ENCODE measurements at places on chromosomes 5 and 9.
A peak's percentile ranks its signal among the peaks of the same experiment; 100 is the strongest.

DNA sequence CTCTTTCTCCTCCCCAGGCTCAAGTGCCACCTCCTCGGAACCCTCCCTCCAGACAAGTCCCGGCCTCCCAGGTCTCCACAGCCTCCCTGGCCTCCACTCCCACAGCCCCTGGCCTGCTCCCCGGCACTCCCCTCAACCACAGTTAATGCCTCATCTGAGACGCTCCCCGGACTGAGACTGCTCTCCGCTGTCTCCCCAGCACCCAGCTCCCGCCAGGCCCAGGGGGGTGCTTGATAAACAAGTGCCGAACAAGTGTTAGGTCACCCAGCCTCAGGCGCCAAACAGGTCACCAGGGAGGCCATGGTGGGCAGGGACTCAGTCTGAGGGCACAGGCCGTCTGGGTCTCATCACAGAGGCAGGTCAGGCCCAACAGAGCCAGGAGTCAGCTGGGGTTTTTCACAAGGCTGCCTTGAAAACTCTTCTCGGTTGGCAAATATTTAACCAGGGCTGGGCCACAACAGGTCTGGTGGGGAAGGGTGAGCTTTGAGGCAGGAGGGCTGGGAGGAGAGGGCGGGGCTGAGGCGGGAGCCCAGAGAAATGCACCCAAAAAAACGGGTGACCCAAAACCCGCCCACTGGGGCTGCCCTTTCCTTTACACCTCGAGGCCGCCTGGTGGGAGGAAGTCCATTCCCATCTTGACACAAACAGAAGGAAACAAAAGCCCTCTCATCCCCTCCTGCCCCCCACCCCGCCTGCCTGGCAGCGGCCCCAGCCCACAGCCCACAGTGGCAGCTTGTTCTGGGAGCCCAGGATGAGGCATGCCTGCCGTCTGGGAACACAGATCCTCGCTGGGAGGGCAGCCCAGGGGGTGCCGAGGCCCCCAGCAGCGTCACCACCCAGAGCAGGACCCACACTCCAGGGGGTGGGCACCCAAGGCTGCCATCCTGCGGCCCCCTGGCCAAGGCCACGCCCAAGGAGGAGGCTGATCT lies 66.6 kb upstream of the STXBP1 start:
- DNase-seq: no peak

DNA sequence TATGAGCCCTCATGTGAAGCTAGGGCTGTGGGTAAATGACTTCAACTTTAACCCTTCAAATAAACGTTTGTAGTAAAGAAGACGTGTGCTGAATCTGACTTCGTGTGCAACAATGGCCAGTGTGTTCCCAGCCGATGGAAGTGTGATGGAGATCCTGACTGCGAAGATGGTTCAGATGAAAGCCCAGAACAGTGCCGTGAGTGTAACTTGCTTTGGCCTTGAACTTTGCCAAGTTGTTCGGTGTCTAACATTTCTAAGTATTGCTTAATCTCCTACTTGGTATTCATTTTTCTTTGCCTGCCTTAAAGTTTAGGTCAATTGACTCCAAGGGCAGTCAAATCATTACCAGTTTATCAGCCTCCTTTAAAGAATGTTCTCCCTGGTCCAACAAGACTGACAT lies 18.2 kb downstream of the VLDLR start:
- DNase-seq: no peak

DNA sequence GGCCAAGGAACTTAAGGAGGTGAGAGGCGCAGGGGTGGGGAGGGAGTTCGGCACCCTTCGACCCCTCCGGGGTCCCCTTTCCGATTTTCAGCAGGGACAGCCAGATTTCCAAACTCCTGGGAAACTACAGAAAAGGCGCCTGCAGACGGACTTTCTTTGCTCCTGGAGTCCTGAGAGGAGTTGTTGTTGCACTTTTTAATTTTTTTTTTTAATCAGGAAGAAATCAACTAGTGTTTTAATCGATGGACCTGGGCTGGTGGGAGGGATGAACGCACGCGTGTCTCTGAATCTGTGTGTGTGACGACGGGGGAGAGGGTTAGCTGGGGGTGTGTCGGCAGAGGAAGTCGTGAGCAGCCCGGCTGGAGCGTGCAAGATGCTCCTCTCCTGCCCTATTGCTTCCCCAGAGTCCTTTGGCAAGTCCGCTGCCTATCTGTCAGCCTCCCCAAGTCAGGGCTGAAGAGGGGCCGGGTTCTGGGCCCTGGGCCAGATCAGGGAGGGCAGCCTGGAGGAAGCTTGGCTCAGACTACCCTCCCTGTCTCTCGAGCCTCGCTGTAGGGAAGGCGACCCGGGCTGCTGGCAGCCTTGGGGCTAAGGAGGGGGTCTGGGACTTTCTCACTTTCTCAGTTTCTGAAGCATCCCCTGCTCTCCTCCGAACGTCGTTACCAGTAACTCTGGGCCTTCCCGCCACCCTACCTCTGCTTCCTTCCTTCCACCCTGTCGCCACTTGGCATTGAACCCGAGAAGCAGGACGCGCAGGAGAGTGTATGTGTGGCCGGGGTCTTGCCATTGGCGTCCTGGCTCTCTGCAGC lies 731 bp downstream of the PRR16 start:
- no peak for DNase-seq

GRCh38 chr5:103464835-103465484 lies 97.6 kb downstream of the NUDT12 start:
- DNase-seq: no peak

- DNase-seq: no peak
Measured at GRCh38 chr5:61277781-61278180, 54.3 kb upstream of the ZSWIM6 start.

DNA sequence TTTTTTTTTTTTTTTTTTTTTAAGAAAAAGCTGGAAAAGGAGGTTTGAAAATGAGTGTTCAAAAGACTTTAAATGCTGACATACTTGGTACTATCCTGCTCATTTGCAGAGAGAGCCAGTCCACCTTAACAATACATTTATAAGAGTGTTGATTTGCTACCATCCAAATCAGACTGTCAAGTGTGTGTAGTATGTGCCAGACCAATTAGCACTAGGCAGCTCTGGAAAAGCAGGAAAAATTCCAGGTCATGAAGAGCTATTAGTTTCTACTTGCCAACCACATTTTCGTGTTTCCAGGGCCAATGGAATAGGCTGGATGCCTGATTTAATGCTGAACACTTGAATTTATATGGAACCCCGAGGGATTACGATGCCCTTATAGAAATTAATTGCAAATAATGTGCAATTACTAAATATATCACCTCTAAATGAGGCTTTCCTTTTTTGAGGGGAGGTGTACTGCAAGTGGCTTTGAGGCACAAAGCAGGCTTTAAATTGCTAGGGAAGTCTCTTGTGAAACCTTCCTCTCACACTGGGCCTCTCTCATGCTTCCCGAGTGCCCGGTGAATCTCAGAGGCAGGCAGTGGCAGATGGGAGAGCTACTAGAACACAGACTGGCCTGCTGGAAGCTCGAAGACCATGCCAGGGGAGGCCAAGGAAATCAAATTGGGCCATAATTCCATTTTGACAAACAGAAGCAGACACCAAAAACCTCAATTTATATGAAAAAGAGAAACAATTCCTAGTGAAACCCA lies 178.7 kb downstream of the PPP2R2B start:
- DNase-seq: no peak

DNA sequence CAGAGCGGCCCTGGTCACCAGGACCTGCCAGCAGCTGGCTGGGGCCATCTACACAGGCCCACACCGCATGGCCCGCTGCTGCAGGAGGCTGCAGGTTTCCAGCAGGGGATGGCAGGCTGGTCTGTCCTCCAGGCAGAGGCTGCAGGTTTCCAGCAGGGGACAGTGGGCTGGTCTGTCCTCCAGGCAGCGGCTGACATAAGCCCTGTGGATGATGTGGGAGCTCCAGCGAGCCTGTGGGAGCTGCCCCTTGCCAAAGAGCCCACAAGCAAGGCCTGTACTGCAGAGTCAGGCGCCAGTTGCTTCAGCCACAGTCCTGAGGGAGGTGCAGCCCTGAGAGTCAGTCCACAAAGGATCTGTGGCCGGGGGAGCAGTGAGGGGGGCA lies 18.5 kb downstream of the TPPP start:
- no peak for DNase-seq

GRCh38 chr5:36444582-36445418 lies 143.1 kb upstream of the RANBP3L start:
- no peak for DNase-seq

DNA sequence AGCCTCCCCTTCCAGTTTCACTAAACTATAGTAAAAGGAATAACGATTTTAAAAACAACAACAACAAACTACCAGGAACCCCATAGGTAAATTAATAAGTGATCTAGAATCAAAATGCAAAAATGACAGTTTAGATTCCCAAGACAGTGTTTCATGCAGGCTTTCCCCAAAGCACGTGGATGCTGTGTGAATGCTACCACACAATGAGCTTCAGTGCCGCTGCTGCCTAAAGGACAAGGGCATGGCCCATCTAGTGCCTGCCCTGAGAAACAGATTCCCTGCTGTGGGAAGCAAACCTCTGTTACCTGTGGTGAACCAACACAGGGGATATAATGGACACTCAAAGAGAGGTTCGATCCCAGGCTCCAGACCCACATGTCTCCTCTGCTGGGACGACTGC lies 23.7 kb upstream of the CKMT2 start:
- no peak for DNase-seq

DNA sequence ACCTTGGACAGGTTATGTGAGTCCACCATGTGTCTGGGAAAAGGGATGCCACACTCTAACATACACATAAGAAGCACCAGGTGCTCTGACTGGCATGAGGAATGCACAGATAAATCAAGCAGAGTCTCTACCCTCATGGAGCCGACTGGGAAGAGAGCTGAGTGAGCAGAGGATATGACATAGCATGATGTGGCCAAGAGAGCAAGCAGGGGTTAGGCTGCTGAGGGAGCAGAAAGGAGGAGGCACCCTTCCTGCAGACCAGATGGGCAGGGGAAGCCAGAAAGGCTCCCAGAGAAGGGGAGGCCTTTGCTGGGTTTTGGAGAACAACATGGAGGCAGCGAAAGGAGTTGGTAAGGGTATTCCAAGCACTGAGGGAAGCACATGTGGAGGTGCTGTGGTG lies 223.1 kb downstream of the GNA14 start:
- DNase-seq: no peak

DNA sequence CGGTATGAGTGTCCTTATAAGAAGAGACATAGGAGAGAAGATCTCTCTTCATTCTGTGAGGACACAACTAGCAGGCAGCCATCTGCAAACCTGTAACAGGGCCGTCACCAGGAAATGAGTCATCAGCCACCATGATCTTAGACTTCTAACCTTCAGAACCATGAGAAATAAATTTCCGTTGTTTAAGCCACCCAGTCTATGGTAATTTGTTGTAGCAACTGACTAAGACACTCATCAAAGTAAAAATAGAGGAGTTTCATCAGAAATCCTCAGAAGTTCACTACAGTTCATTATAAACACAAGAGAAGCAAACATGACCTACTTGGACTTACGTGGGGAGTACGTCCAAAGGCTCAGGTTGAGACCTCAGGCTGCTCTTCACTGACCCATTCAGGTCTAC lies 357.7 kb downstream of the SEMA5A start:
- DNase-seq: peak; percentile 44

GRCh38 chr9:8683496-8683895 lies 883.9 kb upstream of the DMAC1 start:
- no peak for DNase-seq

- DNase-seq: no peak
Measured at GRCh38 chr9:120650352-120650751, 63.9 kb downstream of the MEGF9 start.

DNA sequence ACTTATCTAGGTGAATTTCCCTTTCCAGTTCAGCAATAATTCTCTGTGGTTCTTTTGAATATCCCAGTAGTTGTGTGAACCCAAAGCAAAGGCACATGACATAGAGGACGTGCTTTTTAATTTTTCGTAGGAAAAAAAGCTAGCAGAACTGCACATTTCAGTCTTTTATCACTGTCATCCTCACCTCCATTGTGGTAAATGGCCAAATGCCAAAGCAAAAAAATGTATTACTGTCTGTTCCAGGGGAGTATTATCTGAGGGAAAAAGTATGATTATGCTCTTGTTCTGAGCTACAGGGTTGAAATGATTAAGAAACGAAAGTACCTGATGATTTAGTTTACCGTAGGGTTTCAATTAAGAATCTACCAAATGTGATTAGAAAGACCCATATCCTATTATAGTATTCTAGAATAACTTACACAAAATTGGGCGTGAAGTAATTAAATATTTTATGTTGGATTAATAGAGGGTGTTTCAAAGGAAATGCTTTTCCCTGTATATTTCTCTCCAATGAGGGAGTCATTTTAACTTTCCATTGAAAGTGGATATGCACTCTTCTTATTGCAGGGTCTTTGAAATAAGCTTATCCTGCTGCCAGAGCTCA lies 62.7 kb downstream of the CAVIN4 start:
- no peak for DNase-seq

DNA sequence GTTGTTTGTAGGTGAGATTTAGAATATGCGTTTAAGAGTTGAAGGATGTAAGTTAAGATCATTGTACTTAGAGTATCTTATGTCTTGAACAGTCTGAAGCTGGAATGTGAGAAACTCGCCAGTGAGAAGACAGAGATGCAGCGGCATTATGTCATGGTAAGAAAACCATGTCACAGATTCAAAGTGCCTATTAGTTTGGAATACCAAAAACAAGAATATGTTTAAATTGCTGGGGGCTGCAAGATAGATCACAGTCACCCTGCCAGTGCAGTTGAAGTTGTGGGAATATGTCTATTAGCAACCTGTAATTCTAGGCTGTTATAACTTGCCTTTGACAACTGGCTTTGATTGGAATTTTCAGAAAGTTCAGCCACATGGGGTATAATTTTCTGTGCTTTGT lies 3.0 kb downstream of the TLE4 start:
- DNase-seq: no peak

DNA sequence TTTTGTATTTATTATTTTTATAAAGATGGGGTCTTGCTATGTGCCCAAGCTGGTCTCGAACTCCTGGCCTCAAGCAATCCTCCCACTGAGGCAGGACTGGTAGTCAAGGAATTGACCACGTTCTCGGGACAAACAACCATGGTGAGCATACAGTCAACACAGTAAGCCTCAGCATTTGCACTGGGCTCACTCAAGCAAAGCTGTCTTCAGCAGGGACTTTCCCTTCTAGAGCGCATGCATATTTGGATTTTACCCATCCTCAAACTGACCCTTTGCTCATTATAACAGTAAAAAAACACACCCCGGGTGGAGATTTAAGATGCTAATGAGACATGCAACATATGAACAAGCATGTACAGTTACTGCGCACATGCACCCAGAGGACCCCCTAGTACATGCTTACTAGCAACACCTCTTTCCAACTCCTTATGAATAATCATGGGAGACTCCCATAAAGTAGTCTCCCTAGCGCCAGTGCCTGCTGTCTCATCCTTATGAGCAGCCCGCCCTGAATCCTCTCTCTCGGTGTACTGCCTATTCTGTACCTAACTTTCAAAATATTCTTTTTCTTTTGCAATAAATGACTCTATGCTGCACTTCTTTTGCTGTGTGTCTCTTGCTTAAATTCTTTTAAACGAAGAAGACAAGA lies 41.5 kb downstream of the C5orf22 start:
- DNase-seq: no peak

DNA sequence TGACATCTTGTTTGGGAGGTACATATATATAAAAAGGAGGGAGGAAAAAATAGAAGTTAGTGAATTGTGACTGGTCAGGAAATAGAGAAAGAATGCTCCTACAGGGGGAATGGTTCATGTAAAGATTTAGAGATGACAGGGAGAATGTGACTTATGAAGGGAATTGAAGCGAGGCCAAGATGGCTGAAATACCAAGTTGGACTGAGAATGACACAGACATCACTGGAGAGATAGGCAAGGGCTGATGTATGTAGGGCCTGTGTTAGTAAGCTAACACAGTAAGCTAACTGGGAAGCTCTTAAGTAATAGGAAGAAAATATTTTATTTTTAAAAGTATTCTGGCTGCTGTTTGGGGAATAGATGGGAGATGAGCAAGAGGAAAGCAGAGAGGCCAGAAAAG lies 286.3 kb downstream of the NNT start:
- DNase-seq: no peak
